ENCODE measurements at places on chromosomes 7 and 10.

- peak; percentile 49 for DNase-seq
These were observed 1.8 kb upstream of the PDGFA start for GRCh38 chr7:521221-522070.

DNA sequence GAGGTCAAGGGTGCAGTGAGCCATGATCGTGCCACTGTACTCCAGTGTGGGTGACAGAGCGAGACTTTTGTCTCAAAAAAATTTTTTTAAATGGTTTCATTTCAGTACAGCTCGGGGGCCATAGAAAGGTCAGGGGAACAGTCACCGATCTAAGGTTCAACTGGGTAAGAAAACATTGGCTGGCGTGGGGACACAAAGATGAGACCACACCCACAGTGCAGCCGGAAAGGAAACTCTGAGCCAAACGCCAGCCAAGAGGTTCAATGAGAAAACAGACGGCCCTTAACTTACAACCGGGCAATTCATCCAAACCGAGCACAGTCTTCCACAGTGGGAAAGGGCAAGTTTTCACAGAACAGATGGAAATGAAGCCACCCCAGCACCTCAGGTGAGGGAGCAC, 65.1 kb downstream of the SLC37A3 start:
- DNase-seq, result no peak

DNA sequence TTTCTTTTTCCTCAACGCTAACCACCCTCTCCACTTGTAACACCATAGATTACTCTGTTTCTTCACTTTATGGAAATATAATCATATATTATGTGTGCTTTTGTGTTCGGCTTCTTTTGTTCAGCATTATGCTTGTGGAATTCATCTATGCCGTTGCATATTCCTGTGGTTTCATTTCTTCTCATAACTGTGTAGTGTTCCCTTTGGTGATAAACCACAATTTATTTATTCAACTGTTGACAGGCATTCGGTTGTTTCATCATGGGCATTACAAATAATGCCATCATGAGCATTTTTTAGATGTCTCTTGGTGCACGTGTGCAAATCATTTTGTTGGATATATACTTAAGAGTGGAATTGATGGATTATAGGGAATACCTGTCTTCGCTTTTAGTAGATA, 12.1 kb downstream of the AVL9 start:
- DNase-seq, result no peak

DNA sequence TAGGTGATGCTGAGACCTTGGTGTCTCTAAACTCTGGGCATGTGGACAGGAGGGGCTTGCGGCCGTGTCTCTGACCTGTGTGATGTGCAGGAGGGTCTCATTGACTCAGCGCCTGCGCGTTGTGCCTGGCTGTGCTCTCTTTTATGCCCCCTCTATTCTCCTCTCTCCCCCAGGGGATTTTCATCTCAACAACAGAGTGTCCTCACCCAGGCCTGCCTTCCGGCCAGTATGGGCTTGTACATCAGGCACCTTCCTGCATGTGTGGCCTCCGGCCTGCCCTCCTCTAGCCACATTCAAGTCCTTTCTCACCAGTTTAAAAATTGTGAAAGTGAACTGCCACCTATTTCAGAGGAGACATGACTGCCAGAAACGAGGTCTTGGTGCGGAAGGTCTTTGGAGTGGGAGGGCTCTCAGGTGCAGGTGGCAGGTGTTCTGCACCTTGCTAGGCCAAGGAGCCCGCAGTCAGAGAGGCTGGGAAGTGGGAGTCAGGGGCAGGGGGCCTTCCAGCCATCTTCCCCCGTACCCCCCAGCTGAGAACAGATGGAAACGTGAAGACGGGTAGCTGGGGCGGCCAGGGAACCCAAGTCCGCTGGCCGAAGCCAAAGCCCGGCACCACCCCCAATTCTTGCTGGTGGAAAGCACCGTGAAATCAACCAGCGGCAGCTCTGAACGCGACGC, 531 bp upstream of the INTS15 start:
- no peak for DNase-seq

- DNase-seq, result no peak
These were observed 350.8 kb downstream of the DNAJB9 start for GRCh38 chr7:108920490-108920889.

DNA sequence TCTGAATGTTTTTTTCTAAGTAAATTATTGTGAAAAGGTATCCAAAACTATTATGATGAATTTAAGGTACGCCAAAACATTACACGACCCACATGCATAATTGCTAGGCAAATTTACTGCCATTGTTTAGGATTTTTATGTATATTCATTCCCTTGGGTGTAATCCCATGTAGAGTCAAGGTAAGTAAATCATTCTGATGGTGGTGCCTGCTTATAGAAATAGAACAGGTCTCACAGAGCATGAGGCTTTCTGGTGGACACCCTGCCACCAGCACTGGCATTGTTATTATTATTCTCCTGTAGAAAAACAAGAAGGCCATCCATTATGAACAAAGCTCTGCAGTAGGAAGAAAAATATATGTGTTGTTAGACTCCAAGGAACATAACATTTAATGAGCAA, 111.7 kb upstream of the ZNF804B start:
- no peak for DNase-seq

DNA sequence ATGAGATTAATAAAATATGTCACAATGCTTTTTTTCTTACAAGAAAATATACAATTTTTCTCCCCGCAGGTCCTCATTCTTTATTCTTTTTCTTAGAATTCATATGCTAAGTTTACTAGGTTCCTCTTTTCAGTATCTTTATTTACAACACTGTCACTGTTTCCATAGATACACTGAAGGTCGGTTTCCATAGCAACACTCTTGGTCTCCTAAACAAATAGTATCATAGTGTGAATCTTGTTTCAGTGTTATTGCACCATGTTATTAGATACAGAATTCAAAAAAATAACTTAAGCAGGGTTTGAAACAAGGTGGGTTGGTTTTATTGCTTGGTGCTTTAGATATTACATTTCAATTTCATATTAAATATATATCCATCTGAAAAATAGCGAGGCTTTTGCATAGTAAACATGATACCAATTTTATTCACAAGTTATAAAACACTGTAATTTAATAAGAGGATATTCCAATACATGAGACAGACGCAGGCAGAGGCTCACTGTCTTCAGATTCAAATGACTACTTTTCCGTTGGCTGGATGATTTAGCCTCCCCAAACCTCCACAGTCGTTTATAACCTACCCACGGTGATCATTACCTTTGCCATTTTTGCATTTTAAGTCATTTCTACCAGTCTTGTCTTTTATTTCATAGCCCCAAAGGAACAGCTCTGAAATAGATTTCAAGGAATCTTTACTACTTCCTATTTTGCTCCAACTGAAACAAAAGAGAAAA, 88.9 kb upstream of the KLF6 start:
- peak; percentile 4 for DNase-seq

GRCh38 chr10:35336921-35337823, 863 bp downstream of the CCNY start:
- peak; percentile 51 for DNase-seq

- no peak for DNase-seq
These were observed 26.3 kb upstream of the PWWP2B start for GRCh38 chr10:132370426-132371340.

- DNase-seq, result no peak
These were observed 103.5 kb downstream of the FAM53B start for GRCh38 chr10:124640538-124641231.

DNA sequence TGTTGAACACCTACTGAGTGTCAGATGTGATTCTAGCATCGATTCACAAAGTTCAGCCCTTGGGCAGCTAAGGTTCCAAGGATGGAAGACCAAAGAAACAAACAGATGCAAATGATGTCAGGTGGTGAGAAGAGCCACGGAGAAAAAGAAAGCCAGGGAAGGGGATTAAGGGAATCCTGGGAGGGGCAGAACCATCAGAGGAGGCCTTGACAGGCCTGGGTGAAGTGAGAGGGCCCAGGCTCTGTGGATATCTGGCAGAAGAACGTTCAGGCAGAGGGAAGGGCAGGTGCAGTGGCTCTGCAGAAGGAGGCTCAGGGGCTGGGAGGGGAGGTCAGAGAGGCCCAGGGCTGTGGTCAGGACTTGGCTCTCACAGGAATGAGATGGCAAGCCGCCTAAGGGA, 90.4 kb downstream of the C10orf105 start:
- peak; percentile 51 for DNase-seq

DNA sequence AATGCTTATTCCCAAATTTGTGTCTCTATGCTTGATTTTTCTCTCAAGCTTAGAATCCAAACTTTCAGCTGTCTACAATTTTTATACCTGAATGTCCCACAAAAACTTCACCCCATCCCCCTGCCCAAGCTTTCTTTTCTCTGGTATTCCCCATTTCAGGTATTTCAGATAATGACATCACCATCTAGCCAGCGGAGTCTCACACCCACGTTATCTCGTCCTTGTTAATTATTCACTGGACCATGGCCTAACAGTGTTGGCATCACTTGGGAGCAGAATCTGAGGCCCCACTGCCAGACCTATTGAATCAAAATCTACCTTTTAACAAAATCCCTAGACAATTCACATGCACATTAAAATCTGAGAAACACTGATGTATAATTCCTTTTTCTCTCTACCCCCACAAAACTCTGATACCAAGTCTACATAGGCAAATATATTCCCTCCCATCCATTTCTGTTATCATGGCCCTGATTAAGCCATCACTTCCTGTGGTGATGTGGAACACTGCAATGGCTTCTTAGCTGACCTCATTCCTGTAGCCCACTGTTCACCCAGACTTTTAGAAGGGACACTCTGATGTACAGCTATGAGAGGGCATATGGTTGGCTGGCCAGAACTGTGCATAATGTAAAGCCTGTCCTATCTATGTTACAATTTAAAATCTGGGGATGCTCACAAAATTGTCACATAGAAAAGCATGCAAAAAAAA, 31.4 kb downstream of the ZNF438 start:
- no peak for DNase-seq

DNA sequence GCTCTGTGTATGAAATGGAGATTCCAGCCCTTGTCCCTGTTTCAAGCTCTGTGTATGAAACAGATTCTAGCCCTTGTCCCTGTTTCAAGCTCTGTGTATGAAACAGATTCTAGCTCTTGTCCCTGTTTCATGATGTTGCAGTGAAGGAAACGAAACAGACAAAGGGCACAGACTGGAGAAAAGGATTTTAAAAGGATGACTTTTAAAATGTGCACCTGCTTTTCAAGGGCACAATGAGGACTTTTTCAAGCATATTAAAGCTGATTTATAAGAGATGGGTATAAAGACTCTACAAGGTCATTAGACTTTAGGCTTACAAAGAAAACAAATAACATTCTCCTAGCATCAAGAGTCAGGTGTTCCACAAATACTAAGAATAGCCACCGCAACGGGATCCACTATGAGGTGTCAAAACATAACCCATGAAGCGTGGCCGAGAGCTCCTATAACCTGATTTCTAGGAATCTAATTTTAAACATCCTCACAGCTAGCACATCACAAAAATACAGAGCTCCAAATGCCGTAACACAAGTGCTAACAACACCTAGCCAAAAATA, 29.0 kb downstream of the DIP2C start:
- DNase-seq, result no peak

DNA sequence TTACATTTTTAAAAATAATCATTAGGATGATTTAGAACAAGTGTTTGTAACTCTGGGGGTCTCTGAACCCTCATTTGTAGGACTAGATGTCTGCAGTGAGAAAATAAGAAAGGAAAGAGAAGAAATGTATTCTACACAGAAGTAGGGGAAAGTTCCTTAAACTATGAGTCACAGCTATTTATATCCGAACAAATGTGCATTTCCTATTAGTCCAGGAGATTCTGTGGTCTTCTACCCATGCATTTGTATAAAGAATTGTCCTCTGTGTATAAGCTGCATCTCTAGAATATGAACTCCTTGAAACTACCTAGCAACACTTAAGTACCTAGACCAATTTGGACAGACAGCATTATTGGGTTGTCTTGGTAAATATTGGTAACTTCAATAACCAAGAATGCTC, 15.9 kb upstream of the CD36 start:
- DNase-seq, result no peak

GRCh38 chr7:139727151-139727705, 50.6 kb downstream of the HIPK2 start:
- DNase-seq, result no peak

Measured in NCI-H526 (cell line).